ENCODE measurements at places on chromosomes 16 and 17. TPM values are rescaled to one million over a fixed set of nuclear protein-coding genes. Genes with fewer than 3 reads are reported as not detected.
A peak's percentile ranks its signal among the peaks of the same experiment; 100 is the strongest.

- no peaks in the 10 kb centered on the region for H3K27me3 ChIP-seq
- peaks cover 46% of the 10 kb centered on the region for H3K4me1 ChIP-seq
- peak; percentile 85 for DNase-seq
These were observed 736 bp downstream of the CNP start for GRCh38 chr17:41967141-41967920.

DNA sequence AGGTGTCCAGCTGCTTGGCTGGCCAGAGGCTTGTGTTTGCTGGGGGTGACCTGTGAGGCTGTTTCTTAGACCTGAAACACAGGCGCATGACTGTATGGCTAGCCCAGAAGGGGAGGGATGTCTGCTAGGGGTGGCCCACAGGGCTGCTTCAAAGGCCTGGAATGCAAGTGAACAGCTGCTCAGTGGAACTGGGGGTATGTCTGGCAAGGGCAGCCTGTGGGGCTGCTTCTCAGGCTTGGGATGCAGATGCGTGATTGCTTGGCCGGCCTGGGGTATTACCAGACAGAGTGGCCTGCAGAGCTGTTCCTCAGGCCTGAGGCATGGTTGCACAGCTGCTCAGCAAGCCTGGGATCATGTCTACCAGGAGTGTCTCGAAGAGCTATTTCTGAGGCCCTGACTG lies 20.5 kb downstream of the TANC2 start:
- no peak overlapping the region for H3K4me3 ChIP-seq
- H3K27ac ChIP-seq = no peak overlapping the region

GRCh38 chr17:78958641-78959127 lies 21.0 kb downstream of the LGALS3BP start:
- H3K27me3 ChIP-seq = no peaks in the 10 kb centered on the region
- no peaks in the 10 kb centered on the region for H3K36me3 ChIP-seq
- H3K4me3 ChIP-seq = no peak overlapping the region
- no peak overlapping the region for H3K27ac ChIP-seq
- no peak for DNase-seq

- H3K27ac ChIP-seq = peak overlapping the region; percentile 74
- no peaks in the 10 kb centered on the region for H3K36me3 ChIP-seq
- DNase-seq = peak; percentile 76
- peak overlapping the region; percentile 49 for H3K4me3 ChIP-seq
- H3K4me1 ChIP-seq = no peaks in the 10 kb centered on the region
These were observed 907 bp upstream of the ESRP2 start for GRCh38 chr16:68236826-68237242.

DNA sequence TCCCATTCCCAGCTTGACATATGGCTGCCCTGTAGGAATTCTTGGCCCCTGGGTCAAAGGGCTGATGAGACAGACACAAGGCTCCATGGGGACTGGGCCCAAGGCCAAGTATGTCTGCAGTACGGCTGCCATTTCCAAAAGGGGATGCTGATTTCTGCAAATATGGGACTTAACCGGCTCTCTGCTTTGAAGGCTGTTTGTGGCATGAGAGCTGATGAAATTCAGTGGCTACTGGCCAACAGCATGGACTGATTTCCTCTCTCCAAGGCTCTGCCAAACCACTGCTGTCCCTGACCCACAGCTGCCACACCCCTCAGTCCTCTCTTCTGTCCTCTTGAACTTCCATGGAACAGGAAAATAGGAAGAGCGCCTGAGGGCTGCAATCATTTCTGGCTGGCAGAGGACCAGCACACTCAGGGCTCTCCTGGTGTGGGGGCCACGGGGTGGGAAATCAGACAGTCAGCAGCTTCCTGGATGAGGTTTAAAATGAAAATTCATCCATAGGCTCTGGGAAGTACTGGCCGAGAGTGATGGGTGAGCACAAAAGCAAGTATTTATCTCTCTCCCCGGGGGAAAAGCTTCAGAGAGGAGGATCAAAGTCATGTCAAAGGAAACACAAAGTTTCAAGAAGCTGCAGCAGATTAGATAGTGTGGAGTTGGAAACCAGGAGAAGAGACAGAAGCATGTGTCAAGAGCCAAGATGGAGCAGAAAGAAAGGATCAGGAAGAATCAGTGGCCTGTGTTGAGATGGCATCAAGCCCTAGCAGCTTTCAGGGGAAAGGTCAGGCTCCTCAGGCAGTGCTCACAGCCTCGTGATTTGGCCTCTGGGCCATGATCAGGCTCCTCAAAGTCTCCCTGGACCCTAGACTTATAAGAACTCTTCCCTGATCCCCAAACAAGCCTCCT lies 64.1 kb upstream of the SREBF1 start:
- DNase-seq = peak; percentile 94
- no peak overlapping the region for H3K4me3 ChIP-seq
- no peaks in the 10 kb centered on the region for H3K27me3 ChIP-seq
- H3K36me3 ChIP-seq = peaks cover 31% of the 10 kb centered on the region
- H3K4me1 ChIP-seq = peaks cover 16% of the 10 kb centered on the region

DNA sequence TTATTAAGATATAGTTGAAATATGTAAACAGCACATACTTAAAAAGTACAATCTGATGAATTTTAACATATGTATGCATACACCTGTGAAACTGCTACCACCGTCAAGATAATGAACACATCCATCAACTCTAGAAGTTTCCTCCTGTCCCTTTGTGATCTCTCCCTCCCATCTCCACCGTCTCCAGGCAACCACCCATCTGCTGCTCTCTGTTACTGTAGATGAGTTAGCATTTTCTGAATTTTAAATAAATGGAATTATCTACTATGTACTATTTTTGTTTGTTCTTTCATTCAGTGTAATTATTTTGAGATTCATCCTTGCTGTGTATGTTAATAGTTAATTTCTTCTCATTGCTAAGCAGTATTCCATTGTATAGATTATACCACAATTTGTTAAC lies 40.2 kb upstream of the SMPD3 start:
- H3K27me3 ChIP-seq = no peaks in the 10 kb centered on the region
- no peak for DNase-seq
- H3K4me3 ChIP-seq = no peak overlapping the region
- H3K4me1 ChIP-seq = no peaks in the 10 kb centered on the region

DNA sequence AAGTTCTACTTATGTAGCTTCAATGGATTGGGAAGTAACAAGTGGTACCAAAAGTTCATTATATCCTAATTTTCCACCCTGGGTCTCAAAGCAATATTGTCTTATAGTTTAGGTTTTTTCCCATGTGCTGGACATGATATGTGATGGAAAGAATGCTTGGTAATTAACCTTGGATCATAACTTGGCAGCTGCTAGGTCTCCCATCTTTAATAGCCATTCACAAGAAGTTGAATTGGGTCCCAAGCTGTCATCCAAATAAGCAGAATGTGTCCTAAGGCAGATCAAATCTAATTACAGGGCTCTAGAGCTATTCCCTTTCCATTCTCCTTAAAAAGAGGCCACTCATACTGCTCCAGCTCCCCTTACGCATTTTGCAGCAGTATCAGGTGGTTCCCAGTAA lies 44.7 kb upstream of the KCNJ16 start:
- no peak overlapping the region for H3K27ac ChIP-seq
- no peak overlapping the region for H3K4me3 ChIP-seq

GRCh38 chr17:3826191-3826590 lies 19.9 kb downstream of the NCBP3 start:
- peaks cover 22% of the 10 kb centered on the region for H3K4me1 ChIP-seq
- peaks cover 55% of the 10 kb centered on the region for H3K36me3 ChIP-seq
- no peaks in the 10 kb centered on the region for H3K27me3 ChIP-seq

- H3K27ac ChIP-seq = no peak overlapping the region
- no peak for DNase-seq
- no peaks in the 10 kb centered on the region for H3K27me3 ChIP-seq
- no peaks in the 10 kb centered on the region for H3K4me1 ChIP-seq
- no peaks in the 10 kb centered on the region for H3K36me3 ChIP-seq
These were observed 682.4 kb downstream of the KCNJ18 start for GRCh38 chr17:22374741-22375140.

DNA sequence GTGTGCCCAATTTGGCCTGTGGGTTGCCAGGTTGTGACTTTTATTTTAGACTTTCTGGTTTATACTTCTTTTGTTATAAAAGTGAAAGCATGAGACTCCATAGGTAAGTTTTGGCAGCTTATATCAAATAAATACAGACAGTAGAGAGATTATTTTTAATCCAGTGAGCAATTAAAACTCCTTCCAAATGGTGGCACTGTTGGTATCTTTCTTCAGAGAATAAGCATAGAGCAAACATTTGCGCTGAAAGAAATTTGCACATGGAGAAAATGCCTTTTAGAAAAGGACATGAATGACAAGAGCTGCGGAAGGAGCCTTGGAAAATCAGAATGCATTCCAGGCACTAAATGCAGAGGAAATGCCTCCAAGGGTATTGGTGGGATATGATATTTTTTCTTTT lies 46.1 kb upstream of the DNAJA2 start:
- H3K27me3 ChIP-seq = no peaks in the 10 kb centered on the region
- no peak for DNase-seq
- H3K36me3 ChIP-seq = no peaks in the 10 kb centered on the region
- H3K4me3 ChIP-seq = no peak overlapping the region
- H3K4me1 ChIP-seq = no peaks in the 10 kb centered on the region
- H3K27ac ChIP-seq = no peak overlapping the region

- no peaks in the 10 kb centered on the region for H3K27me3 ChIP-seq
- no peaks in the 10 kb centered on the region for H3K36me3 ChIP-seq
- H3K27ac ChIP-seq = no peak overlapping the region
- H3K4me1 ChIP-seq = peaks cover under 1% of the 10 kb centered on the region
These were observed 92.5 kb upstream of the PLCG2 start for GRCh38 chr16:81686391-81687130.

Gene TMC5
- not detected for total RNA-seq

Gene HCRT
- not detected for total RNA-seq

Gene OR1F1
- total RNA-seq = not detected

Gene ATAD5
- total RNA-seq = 0.71 TPM

Gene IL21R
- total RNA-seq = 0.27 TPM

Gene TSR3
- total RNA-seq = 106 TPM

Gene ETV4
- total RNA-seq = not detected

Gene WNT3
- total RNA-seq = 0.49 TPM

Gene TMED6
- not detected for total RNA-seq
